ENCODE measurements at places on chromosomes 1 and 21.

DNA sequence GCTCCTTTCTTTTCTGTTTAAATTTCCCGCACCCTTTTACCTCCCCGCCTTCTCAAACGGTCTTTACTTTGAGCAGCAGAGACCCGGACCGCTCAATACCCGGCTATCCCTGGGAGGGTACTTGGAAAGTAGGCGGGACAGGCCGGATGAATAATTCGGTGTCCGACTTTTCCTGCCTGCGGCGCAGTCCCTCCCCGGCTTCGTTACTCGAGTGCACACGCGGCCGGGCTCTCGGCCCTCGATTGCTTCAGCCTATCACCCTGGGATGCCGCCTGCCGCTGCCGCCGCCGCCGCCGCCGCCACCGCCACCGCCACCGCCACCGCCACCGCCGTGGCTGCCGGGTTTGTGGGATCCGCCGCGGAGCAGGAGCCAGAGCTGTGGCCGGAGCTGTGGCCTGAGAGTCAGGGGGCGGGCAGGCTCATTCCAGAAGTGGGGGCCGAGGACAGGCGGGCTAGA, 382 bp upstream of the RASAL2 start:
- peak; percentile 83 for DNase-seq

- DNase-seq: no peak
Observed at GRCh38 chr1:36455386-36455785, 5.1 kb upstream of the OSCP1 start.

DNA sequence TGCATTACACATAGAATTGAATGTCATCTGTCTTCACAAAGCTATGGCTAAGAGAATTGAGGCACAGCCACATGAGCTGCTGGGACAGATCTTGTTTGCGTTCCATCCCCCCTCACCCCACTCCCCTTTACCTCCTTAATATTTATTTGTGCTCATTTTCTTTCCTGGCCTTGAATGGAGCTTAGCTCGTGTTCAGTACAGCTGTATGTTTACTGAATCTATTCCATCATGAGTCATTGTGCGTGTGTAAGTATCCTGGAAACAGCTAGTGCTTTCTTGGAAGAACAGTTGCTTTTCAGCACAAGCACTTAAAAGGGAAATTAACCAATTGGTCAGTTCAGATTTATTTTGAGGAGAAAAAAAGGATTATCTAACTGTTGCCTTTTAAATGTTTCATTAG, 14.7 kb downstream of the PROX1 start:
- DNase-seq: no peak

- no peak for DNase-seq
Observed at GRCh38 chr1:27143401-27143800, 11.5 kb downstream of the SLC9A1 start.

DNA sequence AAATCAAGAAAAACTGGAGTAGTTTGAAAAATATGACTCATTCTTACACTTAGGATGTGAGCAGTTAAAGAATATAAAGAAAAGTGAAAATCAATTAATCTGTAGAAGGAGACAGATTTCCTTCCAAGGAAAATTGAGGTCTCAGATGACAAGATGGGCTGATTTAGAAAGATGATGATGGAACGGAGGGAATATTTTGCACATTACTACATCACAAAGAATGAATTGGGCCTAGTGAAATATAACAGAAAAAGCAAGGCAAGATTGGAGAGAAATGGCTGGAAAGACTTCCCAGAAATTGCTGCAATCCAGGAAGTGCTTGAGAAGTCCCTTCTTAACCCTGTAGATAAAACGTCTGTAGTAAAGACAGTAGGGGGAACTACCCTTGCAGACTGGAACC, 169.1 kb upstream of the SYT6 start:
- no peak for DNase-seq

DNA sequence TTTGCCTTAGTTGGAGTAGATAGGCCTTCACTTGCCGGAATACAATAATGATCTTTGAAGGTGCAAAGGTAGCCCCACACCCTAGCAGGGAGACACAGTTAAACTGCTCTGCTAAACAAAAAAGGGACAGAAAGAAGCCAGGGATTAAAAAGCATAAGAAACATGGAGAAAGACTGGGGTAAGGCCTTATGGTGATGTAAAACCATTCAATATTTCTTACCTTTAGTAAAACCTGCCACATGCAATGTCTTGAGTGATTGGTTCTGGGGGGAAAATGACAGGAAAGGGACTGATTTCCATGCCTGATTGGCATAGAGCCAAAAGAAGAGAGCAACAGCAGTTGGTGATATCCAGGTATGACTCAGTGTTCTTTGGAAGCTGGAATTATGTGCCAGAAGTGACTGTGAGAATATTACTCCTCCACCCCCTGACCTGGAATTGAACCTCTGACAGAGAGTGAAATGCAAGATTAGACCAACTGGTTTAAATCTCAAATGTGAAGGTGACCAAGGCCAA, 8.1 kb downstream of the DNASE2B start:
- no peak for DNase-seq

DNA sequence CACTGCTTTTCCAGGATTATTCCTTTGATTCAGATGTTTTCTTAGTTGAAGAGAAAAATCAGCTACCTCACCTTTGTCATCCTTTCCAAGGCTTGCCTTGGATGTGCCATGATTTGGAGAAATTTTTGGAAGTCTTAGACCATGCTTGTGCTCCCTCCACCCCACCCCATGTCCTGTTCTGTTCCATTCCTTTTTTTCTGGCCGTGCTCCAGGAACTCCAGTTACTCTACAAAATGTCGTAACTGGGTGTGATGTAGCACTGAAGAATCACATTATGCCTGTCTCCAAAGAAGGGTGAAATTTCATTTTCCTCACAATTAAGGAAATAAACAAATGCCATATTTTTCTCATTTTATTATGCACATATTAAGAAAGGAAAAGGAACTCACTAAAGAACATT, 217.8 kb upstream of the ZRANB2 start:
- no peak for DNase-seq

- no peak for DNase-seq
Observed at GRCh38 chr1:232459087-232459486, 170.8 kb downstream of the SIPA1L2 start.

DNA sequence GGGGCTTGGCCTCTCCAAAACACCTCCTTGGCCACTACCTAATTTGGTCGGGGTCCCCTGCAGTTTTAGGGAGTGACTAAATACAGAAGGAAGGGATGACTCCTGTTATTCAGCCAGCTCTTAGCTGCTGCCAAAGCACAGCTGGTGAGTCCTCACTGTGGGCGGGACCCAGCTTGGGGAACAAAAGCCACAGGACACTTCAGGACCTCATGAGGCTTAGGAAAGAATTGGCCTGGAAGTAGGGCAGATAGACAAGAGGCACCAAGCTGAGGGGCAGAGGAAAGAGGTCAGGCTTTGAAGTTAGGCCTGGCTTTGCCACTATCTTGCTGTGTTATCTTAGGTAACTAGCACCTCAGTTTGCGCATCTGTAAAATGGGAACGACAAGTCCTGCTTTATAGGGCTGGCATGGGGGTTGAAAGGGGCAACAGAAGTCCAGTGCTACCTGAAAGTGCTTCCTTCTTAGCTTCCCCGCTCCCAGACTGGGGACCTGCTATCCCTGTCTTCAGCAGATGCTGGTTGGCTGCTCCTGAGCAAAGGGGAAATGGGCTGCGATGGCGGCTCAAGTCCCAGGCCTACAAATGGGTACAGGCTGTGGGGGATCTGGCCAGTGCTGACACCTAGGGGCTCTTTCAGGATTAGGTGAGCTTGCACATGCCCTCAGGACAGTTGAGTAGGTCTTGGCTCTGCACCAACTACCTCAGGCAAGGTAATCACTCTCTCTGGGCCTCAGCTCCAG, 15.7 kb downstream of the IFI6 start:
- peak; percentile 47 for DNase-seq

DNA sequence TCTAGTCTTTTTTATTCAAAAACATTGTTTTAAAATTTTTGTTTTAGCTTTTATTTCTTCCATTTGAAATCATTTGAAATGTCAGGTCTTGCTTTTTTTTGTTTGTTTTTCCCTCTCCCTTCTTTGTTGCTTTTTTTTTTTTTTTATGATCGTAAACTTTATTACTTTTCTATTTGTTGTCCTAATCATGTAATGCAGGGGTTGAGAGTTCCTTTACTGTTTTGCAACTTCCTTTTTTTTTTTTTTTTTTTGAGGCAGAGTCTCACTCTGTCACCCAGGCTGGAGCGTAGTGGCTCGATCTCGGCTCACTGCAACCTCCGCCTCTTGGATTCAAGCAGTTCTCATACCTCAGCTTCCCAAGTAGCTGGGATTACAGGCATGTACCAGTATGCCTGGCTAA, 24.8 kb downstream of the IVNS1ABP start:
- DNase-seq: no peak

- DNase-seq: no peak
Observed at GRCh38 chr1:82273816-82274215, 473.1 kb downstream of the ADGRL2 start.

- DNase-seq: no peak
Observed at GRCh38 chr1:116516631-116517030, 54.2 kb downstream of the CD58 start.

- no peak for DNase-seq
Observed at GRCh38 chr1:151981178-151981525, 12.5 kb downstream of the S100A10 start.

DNA sequence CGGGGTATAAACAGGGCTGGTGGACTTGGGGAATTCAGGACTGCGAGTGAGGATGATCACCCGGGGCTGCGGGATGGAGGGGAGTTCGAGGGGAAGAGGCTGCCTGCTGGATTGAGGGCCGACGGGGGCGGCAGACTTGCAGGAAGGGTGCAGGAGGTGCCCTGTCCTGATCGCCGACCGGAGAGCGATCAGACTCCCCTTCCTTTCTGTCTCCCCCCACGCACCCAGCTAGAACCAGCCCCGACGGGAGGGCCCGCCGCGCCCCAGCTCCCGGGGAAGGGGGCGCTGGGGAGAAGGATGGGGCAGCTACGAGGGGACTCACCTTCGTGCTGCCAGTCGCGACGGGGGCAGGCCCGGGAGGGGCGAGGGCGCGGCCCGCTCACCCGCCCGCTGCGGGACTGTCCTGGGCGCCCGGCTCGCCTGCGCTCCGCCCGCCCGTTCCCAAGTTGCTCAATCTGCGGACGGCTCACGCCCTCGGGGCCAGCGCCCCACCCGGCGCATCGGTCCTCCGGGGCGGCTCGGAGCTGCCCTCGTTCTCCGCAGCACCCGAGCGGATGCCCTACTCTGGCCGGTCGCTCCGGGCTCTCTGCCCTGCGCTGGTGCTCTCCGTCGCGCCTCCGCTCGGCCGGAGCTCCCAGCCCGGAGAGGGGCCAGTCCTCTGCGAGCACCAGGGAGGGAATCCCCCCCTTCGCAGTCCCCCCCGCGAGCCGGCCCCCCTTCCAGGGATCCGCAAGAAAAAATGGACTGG, at the start of gene RSPO1:
Gene RSPO1 (minus strand): TSS at position 649 of the 748 bp plus-strand sequence. CDS start 5,231 bp downstream, outside the sequence.
- DNase-seq: no peak

DNA sequence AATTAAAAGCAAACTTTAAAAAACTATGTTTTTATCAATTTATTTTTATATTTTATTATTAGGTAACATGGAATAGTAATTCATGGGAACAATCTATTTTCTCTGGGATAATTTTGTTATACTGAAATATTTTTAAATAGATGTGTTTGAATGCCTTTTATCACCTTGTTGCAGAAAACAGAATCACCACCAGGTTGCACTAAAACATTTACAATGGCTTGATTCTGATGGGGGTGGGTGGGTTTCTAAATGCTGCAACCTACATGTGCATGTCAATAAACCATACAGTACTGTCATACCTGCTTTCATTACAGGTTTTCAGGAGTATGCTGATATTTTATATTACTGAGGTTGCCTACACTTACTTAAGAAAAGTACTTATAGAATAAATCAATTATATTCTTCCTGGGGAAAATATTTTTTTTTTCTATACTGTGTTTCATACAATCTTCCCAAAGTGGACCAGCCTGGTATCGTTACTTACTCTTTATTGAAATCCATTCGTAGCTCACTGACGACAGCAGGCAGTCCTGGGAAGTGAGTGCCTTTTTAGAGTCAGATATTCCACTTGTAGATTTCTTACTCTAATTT, 132.8 kb downstream of the PTPRC start:
- DNase-seq: no peak

GRCh38 chr1:230982696-230983095, 3.8 kb downstream of the ARV1 start:
- DNase-seq: no peak
